Chondrocyte (in vitro differentiated cells): ENCODE measurements at places on chromosomes 1 and 21.

GRCh38 chr1:32749332-32749731, 46.8 kb upstream of the SYNC start:
- no peak for DNase-seq

GRCh38 chr1:37676281-37677142, 15.8 kb upstream of the CDCA8 start:
- no peak for DNase-seq

DNA sequence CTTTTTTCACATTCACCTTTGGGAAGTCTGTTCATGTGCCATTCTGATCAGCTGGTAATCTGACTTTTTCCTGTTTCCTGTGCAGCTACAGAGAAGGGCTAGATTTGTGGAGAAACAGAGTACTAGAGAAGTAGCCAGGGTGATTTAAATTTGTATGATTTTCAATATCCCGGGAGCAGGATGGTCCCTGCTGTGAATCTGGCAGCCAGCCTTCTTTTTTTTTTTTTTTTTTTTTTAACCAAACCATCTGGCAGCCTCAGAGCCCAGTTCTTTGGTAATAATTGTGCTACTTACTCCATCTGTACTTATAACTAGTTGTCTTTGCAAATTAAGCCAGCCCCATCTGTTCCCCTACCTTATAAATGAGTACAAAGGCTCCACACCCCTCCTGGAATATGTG, 248.6 kb upstream of the DEPDC1 start:
- DNase-seq = no peak

GRCh38 chr21:45301521-45302081, 13.9 kb upstream of the POFUT2 start:
- DNase-seq = peak; percentile 66

DNA sequence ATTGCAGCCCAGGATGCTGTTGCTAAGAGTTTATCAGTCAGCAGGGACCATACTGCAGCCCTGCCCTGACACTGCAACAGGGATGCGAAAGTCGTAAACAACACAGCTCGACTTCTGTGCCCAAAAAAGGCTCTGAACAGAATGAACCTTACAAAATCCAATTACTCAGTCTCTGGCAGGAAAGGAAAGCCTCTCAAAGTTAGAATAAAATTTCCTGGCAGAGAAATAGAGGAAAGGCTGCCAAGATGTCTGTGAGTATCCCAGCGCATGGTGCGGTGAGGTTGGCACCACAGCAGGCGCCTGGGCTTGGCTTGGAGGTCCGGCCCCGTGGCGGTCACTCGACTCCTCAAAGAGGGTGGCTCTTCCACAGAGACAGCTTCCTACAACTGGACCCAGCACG, 185.8 kb downstream of the PCP4 start:
- DNase-seq = no peak
